ENCODE measurements at places on chromosomes 13 and 19.
A peak's percentile ranks its signal among the peaks of the same experiment; 100 is the strongest.

DNA sequence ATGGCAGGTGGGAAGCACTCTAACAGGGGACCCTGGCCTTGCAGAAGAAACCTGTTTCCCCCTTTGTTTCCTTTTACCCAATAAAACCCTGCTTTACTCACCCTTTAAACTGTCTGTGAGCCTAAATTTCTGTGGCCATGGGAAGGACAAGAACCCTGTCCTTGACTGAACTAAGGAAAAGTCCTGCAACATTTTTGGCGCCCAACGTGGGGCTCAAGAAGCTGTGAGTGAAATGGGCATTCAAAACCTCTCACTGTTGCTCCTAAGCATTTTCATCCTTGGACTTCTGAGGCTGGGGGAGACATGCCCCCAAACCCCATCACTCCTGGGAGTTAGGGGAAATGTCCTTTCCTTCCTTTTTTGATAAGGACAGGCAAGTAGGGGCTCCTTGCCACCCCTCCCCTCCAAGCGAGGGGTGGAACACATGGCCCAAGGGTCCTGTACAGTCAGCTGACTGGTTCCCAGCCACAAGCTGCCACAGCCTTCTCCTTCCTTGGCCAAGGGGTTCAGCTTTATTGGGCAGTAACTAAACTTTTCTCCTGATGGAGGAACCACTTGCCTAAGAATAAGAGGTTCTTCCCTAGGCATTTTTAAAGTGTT lies 381.6 kb downstream of the KLF5 start:
- DNase-seq, result no peak

GRCh38 chr13:110209950-110210603 lies 96.9 kb downstream of the COL4A1 start:
- DNase-seq, result no peak

DNA sequence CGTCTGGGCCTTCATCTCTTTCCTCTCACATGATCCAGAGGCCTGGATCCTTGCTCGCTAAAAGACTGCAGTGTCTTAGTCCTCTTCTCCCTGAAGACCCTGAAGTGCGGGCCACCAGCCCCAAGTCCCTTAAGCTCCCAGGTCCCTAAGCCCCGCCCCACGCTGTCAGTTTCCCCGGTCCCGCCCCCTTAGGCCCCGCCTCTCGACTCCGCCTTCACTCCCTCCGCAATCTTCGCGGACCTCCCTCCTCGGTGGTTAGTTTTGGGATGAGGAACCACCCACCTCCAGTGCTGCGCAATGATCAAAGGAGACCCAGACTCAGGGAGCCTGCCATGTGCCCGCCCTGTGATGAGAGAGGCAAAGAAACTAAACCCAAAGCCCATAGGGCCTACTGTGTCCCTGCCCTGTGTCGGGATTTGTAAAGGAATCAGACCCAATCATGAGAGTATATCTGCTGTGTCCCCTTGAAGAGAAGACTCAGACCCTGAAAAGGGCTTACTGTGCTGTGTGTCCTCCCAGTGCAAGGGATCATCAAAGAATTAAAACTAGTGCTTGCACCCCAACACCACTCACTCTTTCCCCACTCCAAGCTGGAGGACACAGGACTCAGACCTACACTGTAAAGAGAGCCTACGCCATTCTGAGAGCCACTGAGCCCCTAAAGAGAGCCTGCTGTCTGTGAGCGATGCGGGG lies 3.0 kb upstream of the COX6B1 start:
- no peak for DNase-seq

DNA sequence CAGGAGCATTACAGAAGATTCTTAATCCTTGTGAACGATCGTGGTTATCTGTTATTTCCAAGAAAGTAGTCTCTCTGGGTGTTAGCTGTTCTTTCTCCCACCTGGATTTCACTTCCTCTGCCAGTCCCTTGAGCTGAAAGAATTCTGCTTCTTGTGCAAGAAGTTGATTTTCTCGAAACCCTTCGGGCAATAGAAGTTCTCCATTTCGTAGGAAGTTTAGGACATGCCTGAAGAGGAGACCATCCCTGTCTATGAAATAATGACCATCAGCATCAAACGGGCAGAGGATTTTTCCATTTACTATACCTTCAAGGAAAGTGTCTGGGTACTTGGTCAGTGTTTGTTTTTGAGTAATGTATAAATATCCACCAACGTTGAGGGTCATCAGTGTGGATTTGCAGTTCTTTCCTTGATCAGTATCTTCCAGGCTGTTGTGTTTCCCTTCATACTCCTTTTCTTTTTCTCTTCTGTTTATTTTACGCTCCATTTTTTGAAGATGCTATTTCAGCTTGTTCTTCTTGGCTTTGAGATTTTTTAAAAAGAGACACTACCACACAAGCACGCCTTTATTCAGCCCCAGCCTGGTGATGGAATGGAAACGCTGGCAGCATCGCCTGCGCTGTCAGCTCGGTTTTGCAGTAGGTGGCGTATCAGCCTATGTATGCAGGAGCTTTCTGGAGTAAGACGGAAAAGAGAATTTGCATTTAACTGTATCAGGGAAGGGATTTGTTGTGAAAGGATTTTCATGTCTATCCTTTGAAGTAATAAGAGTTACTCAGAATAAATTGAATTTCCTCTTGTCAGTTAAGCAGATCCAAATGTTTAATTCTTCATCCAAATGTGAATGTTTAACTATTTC lies 6.5 kb downstream of the KCTD4 start:
- peak; percentile 63 for DNase-seq

All from fibroblast of the conjunctiva (primary cell).